Testis (tissue), 5 donors: ENCODE measurements at places on chromosomes 2 and 18.

- H3K27me3 ChIP-seq: no peaks in the 10 kb centered on the region
- no peak overlapping the region for H3K27ac ChIP-seq
- DNase-seq: no peak
- H3K4me3 ChIP-seq: no peak overlapping the region
Measured at GRCh38 chr2:240888130-240888889, 7.6 kb downstream of the MAB21L4 start.

DNA sequence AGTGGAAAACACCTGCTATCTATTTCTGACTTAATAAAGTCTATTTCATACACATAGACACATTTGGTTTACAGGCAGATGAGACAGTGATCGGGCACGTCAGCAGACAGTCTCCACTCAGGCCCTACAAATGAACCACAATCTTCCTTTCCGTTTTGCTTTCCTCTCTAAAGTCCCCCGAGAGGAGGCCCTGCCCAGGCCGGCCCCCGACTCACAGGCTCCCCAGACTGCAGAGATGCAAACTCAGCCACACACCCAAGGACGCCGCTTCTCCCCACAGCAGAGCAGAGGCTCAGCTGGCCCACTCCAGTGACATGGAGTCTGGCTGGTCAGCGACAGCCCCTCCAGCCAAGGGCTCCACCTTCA lies 9.3 kb upstream of the MTERF4 start:
- H3K27me3 ChIP-seq: no peaks in the 10 kb centered on the region
- H3K4me3 ChIP-seq: no peak overlapping the region
- no peaks in the 10 kb centered on the region for H3K36me3 ChIP-seq
- no peak for DNase-seq

DNA sequence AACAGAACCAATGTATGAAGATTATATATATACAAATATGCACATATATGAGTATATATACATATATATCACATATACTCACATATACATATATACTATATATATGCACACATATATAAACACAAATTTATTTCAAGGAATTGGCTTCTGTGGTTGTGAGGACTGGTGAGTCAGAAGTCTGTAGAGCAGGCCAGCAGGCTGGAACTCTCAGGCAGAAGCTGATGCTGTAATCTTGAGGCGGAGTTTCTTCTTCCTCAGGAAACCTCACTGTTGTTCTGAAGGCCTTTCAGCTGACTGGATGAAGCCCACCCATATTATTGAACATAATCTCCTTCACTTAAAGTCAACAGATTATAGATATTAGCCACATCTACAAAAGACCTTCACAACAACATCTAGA lies 143.9 kb upstream of the CREB1 start:
- H3K36me3 ChIP-seq: no peaks in the 10 kb centered on the region
- no peaks in the 10 kb centered on the region for H3K4me1 ChIP-seq
- DNase-seq: no peak
- no peaks in the 10 kb centered on the region for H3K27me3 ChIP-seq

- no peaks in the 10 kb centered on the region for H3K27me3 ChIP-seq
- H3K4me3 ChIP-seq: no peak overlapping the region
- H3K36me3 ChIP-seq: no peaks in the 10 kb centered on the region
- no peak overlapping the region for H3K27ac ChIP-seq
- DNase-seq: no peak
Measured at GRCh38 chr18:49524349-49524748, 37.3 kb upstream of the C18orf32 start.

- H3K27ac ChIP-seq: no peak overlapping the region
- H3K4me1 ChIP-seq: peaks cover 24% of the 10 kb centered on the region
- no peaks in the 10 kb centered on the region for H3K36me3 ChIP-seq
- no peaks in the 10 kb centered on the region for H3K27me3 ChIP-seq
- H3K4me3 ChIP-seq: no peak overlapping the region
Measured at GRCh38 chr18:6881034-6881820, 151.7 kb downstream of the ARHGAP28 start.

GRCh38 chr2:73307720-73308119 lies 14.4 kb upstream of the EGR4 start:
- no peaks in the 10 kb centered on the region for H3K36me3 ChIP-seq
- H3K27me3 ChIP-seq: no peaks in the 10 kb centered on the region
- no peak overlapping the region for H3K4me3 ChIP-seq
- no peaks in the 10 kb centered on the region for H3K4me1 ChIP-seq

- no peaks in the 10 kb centered on the region for H3K36me3 ChIP-seq
- no peak overlapping the region for H3K27ac ChIP-seq
- H3K4me3 ChIP-seq: no peak overlapping the region
- H3K4me1 ChIP-seq: no peaks in the 10 kb centered on the region
- DNase-seq: no peak
Measured at GRCh38 chr2:155030296-155030695, 331.8 kb downstream of the KCNJ3 start.

- peaks cover 8% of the 10 kb centered on the region for H3K4me1 ChIP-seq
- no peak for DNase-seq
- H3K27ac ChIP-seq: no peak overlapping the region
- no peaks in the 10 kb centered on the region for H3K36me3 ChIP-seq
- H3K27me3 ChIP-seq: no peaks in the 10 kb centered on the region
Measured at GRCh38 chr2:101538076-101538475, 63.2 kb upstream of the RFX8 start.

DNA sequence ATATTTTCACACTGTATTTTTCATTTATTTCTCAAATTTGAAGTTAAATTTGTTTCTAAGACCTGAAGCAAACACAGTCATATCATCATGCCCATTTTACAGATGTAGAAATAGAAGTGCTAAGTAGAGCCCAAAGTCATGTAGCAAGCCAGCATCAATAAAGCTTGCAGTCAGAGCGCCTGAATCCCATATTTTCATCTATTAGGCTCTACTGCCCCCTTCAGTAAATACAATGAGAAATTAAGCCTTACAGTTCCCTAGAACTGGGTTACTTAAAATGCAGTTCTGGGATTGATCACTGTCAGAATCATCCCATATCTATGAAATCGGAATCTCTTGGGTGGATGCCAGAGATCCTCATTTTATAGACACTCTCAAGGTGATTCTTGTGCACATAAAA lies 419.9 kb downstream of the TGIF1 start:
- no peaks in the 10 kb centered on the region for H3K27me3 ChIP-seq
- no peak for DNase-seq
- H3K36me3 ChIP-seq: no peaks in the 10 kb centered on the region
- H3K4me1 ChIP-seq: no peaks in the 10 kb centered on the region
- no peak overlapping the region for H3K4me3 ChIP-seq

DNA sequence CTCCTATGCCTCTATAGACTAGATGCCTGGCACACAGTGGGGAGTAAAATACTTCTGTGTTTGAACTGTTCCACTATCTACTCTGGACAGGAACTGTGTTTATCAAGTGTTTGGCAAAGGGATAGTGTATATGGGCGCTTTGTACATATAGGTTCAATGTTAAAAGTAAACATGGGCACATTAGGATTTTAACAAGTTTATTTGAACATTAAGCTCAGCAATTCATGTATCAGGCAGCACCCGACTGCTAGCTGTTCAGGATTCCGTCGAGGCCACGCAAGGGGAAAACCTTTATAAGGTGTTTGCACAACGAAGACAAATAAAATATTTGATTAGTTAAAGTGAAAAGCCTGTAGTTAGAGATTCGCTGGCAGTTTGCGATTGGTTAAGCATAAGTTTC lies 43.4 kb upstream of the ROCK2 start:
- H3K27ac ChIP-seq: no peak overlapping the region
- no peak overlapping the region for H3K4me3 ChIP-seq
- no peaks in the 10 kb centered on the region for H3K36me3 ChIP-seq
- H3K27me3 ChIP-seq: no peaks in the 10 kb centered on the region
- peaks cover 7% of the 10 kb centered on the region for H3K4me1 ChIP-seq
- no peak for DNase-seq

GRCh38 chr2:3588084-3588483 lies 6.8 kb upstream of the COLEC11 start:
- no peaks in the 10 kb centered on the region for H3K27me3 ChIP-seq
- H3K27ac ChIP-seq: no peak overlapping the region
- peaks cover 15% of the 10 kb centered on the region for H3K4me1 ChIP-seq
- H3K36me3 ChIP-seq: no peaks in the 10 kb centered on the region
- no peak overlapping the region for H3K4me3 ChIP-seq

- peak overlapping the region; percentile 68 for H3K27ac ChIP-seq
- no peaks in the 10 kb centered on the region for H3K27me3 ChIP-seq
- peaks cover 59% of the 10 kb centered on the region for H3K4me1 ChIP-seq
- DNase-seq: no peak
Measured at GRCh38 chr2:86302320-86302719, 35.1 kb downstream of the REEP1 start.

- no peak overlapping the region for H3K4me3 ChIP-seq
- no peak overlapping the region for H3K27ac ChIP-seq
- DNase-seq: peak; percentile 44
- H3K36me3 ChIP-seq: no peaks in the 10 kb centered on the region
Measured at GRCh38 chr2:16625201-16625729, 40.4 kb downstream of the CYRIA start.

- no peak overlapping the region for H3K27ac ChIP-seq
- H3K4me3 ChIP-seq: no peak overlapping the region
- H3K27me3 ChIP-seq: no peaks in the 10 kb centered on the region
- no peaks in the 10 kb centered on the region for H3K36me3 ChIP-seq
Measured at GRCh38 chr2:30450025-30450424, 3.0 kb downstream of the LCLAT1 start.

DNA sequence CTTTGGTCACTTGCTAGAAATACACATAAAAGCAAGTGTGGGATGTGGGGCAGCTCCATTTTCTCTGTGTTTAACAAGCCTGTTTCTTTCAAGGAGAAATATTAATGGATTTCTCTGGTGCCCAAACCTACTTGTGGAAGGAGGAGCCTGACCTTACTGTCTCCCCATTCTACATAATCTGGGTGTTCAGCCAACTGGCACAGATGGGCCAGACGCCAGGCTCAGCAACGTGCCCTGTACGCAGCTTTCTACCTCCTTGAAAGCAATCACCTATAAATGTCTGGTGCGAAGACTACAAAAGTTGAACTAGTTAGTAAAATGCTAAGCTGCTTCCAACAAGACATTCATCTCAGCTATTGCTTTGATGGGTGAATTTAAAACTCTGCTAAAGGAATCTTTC lies 33.2 kb upstream of the MYO3B start:
- H3K36me3 ChIP-seq: no peaks in the 10 kb centered on the region
- no peak overlapping the region for H3K4me3 ChIP-seq
- DNase-seq: no peak
- peaks cover 15% of the 10 kb centered on the region for H3K4me1 ChIP-seq
- H3K27me3 ChIP-seq: no peaks in the 10 kb centered on the region

DNA sequence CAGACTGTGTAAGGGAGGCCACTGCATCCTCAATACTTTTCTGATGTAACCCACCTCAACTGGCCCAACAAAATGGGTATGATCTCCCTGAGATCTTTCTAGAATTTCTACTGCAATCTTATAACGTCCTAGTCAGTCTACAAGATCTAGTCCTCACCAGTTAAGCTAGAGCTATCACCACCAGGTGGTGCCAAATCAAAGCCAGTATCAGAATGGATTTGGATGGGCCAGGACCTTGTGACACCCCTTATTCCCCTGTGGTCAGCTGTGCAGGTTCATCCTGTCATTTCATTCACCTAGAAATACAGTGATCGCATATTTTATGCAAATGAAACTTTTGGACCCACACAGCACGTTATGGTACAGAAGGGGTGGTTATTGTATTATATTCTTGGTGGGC lies 90.3 kb downstream of the OLA1 start:
- peak; percentile 66 for DNase-seq
- H3K4me1 ChIP-seq: no peaks in the 10 kb centered on the region
- no peaks in the 10 kb centered on the region for H3K27me3 ChIP-seq
- no peaks in the 10 kb centered on the region for H3K36me3 ChIP-seq
- H3K4me3 ChIP-seq: no peak overlapping the region

- H3K4me3 ChIP-seq: no peak overlapping the region
- H3K27me3 ChIP-seq: no peaks in the 10 kb centered on the region
- no peak overlapping the region for H3K27ac ChIP-seq
- DNase-seq: no peak
- H3K36me3 ChIP-seq: no peaks in the 10 kb centered on the region
Measured at GRCh38 chr2:58494071-58494501, 253.0 kb upstream of the FANCL start.

DNA sequence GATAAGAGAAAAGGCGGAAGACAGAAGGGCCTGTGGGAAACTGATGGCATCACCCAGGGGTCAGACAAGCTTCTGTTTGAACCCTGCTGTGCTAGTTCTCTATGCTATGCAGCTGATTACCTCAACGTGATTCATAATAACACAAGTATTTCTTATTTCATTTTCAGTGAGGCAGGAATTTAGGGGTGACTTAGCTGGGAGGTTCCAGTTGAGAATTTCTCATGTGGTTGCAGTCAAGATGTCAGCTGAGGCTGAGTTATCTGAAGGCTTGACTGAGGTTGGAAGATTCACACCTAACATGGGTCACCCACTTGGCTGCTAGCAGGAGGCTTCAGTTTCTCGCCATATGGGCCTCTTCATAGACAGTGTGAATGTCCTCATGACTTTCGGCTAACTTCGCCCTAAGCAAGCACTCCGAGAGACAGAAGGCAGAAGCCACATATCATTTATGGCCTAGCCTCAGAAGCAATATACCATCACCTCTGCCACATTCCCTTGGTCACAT lies 34.0 kb upstream of the TMEM131 start:
- H3K4me3 ChIP-seq: no peak overlapping the region
- H3K36me3 ChIP-seq: no peaks in the 10 kb centered on the region
- no peaks in the 10 kb centered on the region for H3K27me3 ChIP-seq
- peaks cover 4% of the 10 kb centered on the region for H3K4me1 ChIP-seq

GRCh38 chr2:30826481-30826880 lies 19.2 kb upstream of the CAPN13 start:
- H3K4me3 ChIP-seq: no peak overlapping the region
- H3K27me3 ChIP-seq: no peaks in the 10 kb centered on the region
- no peaks in the 10 kb centered on the region for H3K36me3 ChIP-seq
- peaks cover 8% of the 10 kb centered on the region for H3K4me1 ChIP-seq

DNA sequence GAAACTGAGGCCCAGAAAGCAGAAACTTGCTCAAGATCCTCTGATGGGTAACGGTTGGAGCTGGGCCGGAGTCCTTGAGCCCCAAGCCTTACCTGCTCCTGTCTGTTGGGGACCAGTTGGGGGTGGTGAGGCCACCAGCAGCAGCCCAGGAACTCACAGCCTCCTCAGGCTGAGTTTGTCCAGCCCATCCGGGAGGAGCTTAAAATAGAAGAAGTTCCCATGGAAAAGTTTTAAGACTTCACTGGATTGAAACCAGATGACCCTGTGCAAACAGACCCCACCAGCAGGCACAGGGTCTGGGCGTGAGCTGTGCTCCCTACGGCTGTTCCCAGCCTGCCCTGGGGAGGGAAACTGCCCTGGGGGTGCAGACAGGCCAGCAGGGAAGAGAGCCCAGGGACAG lies 40.6 kb upstream of the FOSL2 start:
- peak overlapping the region; percentile 1 for H3K27ac ChIP-seq
- H3K4me1 ChIP-seq: peaks cover 25% of the 10 kb centered on the region
- H3K27me3 ChIP-seq: no peaks in the 10 kb centered on the region
- H3K36me3 ChIP-seq: no peaks in the 10 kb centered on the region
- no peak overlapping the region for H3K4me3 ChIP-seq

- no peak overlapping the region for H3K4me3 ChIP-seq
- no peaks in the 10 kb centered on the region for H3K4me1 ChIP-seq
- H3K36me3 ChIP-seq: no peaks in the 10 kb centered on the region
Measured at GRCh38 chr2:107530046-107530445, 296.6 kb upstream of the RGPD4 start.
